ENCODE measurements at places on chromosomes 11 and 22.

DNA sequence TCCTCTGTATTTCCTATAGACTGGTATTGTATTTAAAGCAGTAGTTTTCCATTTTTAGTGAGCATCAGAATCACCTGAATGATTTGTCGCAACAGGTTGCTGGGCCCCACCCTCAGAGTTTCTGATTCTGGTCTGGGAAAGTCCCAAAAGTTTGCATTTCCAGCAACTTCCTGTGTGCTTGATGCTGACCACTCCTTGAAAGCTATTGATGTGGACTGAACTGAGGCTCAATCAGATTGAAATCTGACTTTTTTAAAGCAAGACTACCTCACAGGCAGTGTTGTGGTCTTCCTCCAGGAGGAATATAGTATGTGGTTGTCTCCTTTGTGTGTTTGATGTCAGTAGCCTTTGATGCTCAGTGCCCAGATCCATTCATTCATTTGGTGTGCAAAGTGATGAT, 17.2 kb upstream of the MPZL2 start:
- DNase-seq: no peak

DNA sequence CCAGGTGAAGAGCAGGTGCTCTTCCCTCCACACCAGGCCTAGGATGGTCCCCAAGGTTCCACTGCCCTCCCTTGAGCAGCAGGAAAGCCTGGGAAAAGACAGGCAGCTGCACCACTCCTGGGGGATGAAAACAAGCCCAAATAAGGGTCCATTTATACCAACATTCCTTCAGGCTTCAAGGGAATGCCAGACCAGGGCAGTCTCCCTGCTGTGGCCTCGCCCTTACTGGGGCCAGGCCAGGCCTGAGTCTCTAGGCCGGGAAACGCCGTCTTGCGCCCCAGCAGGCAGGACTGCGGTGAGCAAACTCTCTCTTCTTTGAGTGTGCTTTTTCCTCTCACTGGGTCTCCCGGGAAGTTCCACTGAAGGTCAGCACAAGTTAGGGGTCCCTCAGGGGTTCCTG, 443.5 kb downstream of the SOX6 start:
- DNase-seq: no peak

GRCh38 chr11:9601876-9602199, 28.4 kb downstream of the WEE1 start:
- no peak for DNase-seq

DNA sequence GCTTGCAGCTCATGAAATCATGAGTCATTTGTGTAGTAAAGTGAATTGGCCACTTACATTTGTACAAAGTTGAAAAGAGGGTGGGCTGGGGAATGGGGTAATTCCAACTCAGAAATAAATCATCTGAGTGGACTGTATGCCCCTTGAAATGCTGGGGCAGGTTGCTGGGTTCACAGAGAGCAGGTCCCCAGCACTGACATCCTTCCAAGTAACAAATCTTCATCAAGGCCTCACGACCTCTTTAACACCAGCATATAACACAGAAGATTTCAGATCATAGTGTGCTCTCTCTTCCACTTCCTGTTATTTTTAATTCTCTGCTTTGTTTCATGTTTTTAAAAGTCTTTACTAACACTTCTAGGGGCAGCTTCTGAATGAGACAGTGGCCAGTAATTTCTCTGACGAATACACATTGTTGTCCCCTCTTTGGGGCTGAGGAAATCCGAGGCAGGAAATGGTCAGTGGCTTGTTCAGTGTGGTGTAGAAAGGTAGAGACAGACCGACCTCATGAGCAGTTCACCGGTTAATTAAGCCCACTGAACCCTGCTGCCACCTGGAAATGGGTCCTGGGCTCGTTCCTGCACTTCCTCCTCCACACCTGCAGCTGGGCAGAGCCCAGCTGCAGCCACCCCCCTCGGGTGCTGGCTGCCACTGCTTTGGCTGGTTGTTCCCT, 127.7 kb downstream of the MAML2 start:
- no peak for DNase-seq

DNA sequence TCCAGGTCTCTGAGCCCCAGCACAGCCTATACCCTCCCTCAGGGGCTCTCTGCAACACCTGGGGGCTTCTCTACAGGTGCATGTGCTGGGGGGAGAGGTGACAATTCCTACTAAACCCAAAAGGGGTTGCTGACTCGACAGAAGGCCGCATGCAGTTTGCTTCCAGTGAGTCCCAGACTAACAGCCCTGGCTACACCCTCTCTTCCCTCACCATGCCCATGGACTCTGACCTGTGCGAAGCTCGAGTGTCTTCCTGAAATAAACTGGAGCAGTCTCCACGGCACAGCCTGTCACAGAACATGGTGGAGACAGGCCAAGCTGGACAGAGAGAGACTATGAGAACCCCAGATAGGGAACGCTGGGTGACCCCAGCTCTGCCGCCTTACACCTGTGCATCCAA, 16.6 kb downstream of the PLEKHA7 start:
- DNase-seq: no peak

All from SK-N-MC (cell line).